AG04450 (cell line): ENCODE measurements at places on chromosomes 2 and 18.

- no peak for DNase-seq
Measured at GRCh38 chr2:68345129-68345875, 19.8 kb upstream of the PLEK start.

DNA sequence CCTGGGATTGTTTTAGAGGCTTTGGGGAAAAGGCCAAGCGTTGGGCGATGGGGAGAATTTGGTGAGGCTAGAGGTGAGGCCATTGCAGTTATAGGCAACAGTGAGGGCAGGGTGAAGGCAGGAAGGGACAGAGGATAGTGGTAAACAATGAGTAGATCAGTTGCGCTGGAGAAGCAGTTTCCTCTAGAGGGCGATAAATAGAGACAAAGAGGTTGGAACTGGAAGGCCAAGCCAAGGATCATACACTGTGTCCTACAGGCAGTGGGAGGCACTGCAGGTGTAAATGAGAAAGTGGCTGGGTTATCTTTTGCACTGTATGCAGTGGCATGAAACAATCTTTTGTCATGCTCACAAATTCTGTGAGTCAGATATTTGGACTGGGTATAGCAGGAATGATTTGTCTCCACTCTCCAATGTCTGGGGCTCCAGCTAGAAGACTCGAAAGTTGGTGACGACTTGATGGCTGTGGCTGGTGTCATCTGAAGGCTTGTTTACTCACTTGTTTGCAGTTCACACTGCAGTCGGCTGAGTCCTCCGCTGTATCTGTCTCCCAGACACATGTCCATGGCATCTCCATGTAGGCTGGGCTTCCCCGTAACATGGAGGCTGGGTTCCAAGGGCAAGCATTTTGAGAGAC lies 82.1 kb downstream of the TNP1 start:
- DNase-seq: no peak

- no peak for DNase-seq
Measured at GRCh38 chr2:216850665-216851322, 9.1 kb downstream of the TNP1 start.

DNA sequence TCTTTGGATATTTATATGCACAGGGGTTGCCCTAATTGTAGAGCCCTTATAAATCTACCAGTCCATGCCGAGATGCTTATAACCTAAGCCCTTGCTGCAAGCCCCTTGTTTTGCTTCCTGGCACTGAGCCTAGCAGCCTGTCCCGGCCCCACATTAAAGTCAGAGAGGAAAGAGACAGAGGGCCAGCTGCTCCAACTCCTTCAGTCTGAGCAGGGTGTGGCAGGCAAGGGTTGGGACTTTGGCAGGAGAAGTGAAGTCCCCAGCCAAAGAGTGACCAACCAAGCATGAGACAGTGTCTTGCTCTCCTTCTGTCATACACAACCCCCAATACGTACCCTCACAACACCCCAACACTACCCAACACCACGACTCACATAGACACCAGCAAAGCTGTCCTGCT lies 54.7 kb upstream of the FZD7 start:
- DNase-seq: no peak

DNA sequence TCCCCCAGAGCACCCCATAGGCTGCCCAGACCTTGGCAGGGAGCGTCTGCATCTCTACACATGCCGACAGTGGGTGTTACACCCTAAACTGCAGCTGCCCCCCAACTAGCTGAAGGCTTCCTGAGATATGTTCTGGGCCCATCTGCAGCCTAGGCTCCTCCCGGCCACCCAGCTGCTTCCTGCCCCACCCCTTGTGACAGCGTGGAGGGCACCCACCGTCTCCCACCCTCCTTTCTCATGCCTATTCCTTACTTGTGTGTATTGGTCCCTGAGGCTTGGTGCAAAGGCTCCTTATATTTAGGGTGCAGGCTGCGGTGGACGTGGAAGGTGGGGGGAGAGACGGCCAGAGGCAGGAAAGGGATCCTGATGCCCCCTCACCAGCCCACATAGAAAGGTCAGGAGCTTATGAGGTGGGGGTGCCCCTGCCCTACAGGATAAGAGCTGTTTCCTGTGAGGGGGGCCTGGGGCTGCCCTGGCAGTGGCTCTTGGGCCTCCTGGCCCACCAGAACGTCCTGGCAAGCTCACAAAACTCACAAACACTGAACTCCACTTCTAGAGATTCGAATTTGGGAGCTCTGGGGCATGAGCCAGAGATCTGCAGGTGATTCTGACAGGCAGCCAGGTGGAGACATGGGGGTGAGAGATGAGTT lies 7.3 kb upstream of the PROM2 start:
- DNase-seq: no peak

GRCh38 chr2:118403658-118404451 lies 315.6 kb downstream of the INSIG2 start:
- no peak for DNase-seq

GRCh38 chr2:169069341-169069740 lies at the start of gene DHRS9:
TSS of gene DHRS9 (plus strand) at chr2:169069563. CDS start at chr2:169081582, 12,019 bp downstream.
- no peak for DNase-seq

DNA sequence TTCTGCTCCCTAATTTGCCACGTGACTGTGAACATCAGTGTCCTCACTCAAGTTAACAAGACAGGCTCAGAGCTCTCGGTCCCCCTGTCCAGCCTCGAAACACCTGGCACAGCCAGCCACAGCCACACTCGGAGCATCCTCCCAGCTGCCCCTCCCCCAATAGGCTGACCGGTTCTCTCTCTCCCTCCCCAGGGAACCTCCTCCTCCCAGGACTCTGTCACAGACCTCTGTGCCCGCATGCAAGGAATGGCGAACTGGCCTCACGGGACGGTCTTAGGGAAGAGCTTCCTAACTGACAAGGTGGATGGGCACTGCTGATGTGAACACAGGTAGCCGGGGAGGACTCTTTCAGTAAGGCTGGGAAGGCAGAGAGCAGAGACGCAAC lies 18.8 kb downstream of the CYP26B1 start:
- DNase-seq: no peak

DNA sequence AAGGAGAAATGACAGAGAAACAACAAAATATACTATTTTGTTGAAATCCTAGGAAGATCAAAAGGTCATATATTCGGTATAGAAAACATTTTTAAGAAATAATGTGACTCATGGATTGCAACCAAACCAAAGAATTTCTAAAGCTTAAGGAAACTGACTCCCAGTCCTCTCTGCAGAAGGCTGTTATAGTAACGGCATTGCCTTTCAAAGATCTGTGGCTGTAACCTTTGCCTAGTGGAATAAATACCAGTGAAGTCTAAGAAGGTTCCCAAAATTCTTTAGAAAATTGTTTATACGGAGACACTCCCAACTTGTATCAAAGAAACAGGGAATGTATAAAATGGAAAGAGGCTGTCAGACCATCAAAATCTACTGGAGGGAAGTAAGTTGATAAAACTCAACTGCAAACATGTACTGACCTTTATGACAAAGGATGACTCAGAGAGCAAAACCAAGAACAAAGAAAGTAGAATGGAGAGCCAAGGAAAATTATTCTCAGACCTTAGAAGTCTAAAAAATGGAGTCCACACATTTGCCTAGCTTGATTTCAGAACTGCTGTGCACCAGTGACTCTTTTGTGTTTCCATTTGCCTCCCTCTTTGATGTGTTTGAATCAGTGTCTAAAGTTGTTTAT lies 48.6 kb upstream of the FSIP2 start:
- no peak for DNase-seq

DNA sequence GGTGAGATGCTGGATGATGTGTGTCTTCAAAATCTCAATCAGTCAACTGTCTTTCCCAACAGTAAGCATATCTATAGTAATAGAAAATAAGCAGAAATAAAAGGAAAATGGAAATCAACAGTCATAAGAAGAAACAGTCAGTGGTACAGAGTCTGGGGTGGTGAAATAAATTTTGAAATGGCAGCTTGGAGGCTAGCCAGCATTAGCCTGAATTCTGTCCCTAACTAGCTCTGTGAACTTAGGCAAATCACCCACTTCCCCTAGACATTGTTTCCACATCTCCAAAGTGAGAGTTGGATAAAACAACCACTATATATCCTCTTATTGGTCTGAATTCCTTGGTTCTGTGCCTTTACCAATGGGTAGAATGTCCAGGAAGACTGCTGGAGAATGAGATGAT lies 189.7 kb upstream of the REV1 start:
- DNase-seq: no peak

DNA sequence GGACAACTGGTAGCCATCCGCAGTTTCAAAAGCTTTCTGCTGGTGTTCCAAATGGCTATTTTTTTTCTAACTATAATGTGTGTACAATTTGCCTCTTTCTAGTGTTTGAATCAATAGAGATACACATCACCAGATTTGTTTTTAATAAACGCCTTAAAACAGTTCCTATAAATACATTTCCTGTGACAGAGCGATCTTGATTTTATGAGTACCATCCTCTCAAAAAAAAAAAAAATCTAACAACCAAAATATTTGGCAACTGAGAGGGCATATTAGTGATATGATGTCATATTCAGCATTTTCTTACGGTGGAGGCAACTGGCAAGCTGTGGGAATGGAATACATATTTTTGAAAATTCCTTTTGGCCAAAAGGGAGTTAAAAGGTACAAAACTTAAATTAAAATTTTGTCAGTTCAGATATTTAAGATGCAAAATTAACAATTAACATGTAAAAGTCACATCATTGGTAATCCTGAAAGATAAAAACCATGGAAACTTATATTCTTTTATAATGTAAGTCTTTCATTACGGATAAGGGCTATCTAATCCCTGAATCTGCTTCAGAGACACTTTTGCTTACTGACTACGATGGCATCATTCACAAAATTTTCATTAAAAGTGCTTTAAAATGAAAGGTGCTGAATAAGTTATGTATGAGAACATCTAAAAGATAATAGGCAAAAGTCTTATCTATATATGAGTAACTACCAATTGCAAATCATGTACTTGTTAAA lies 268.4 kb downstream of the TCF4 start:
- DNase-seq: no peak

- no peak for DNase-seq
Measured at GRCh38 chr18:14978962-14979535, 231.1 kb downstream of the ANKRD30B start.

DNA sequence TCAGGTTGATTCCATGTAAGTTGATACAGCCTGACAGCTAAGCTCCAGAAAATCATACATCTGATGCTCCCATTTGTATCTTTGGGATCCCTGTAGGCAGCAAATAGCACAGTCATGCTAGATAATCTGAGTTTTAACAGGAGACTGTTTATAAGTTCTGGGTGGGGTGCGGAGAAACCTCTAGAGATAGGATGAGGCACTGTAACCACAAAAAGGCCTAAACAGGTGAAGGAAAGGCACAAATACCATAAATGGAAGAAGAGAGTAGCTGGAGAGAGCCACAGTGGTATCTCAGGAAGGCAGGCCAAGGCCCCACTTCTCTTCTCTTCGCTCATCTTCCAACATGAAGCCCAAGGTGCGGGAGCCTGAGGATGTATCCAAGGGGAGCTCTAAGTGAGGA lies 18.1 kb upstream of the B4GALT6 start:
- DNase-seq: no peak

- DNase-seq: no peak
Measured at GRCh38 chr2:65388596-65389390, 43.6 kb downstream of the SPRED2 start.

- DNase-seq: no peak
Measured at GRCh38 chr2:47867205-47867604, 39.1 kb downstream of the FBXO11 start.

GRCh38 chr18:49855711-49856415 lies 42.5 kb upstream of the ACAA2 start:
- no peak for DNase-seq

DNA sequence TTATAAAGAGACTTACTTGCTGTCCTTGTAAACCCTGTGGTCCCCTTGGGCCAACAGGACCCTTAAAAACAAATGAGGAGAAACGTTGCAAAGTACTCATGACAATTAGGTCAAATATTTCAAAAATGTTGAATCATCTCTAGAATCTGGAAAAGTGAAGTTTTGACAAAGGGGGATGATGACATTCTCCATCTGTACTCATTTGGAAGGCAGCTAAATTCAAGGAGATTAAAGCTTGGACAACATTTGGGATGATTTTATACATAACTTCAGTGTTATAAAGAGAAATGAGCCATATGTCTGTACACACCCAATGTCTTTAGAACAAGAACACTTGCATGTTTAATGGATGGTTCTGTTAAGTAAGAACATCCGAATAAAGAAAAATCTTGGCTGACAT lies 92.9 kb downstream of the COL5A2 start:
- DNase-seq: no peak

DNA sequence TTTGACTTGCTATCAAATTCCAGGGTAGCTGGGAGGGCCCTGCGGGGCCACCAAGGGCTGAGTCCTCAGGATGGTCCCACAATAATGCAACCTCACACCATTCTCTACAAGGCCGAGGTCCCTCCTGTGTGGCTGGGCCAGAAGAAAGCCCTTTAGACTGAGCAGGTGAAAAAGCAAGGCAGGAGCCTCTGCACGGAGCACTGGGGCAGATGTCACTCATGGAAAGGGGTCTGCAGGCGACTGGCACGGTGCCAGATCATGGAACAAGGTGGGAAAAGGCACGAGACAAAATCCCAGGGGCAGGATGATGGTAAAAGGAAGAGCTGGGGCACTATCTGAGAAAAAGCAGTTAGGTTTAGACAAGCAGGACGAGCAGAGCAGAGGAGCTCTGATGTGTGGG lies 16.1 kb downstream of the HJURP start:
- no peak for DNase-seq

DNA sequence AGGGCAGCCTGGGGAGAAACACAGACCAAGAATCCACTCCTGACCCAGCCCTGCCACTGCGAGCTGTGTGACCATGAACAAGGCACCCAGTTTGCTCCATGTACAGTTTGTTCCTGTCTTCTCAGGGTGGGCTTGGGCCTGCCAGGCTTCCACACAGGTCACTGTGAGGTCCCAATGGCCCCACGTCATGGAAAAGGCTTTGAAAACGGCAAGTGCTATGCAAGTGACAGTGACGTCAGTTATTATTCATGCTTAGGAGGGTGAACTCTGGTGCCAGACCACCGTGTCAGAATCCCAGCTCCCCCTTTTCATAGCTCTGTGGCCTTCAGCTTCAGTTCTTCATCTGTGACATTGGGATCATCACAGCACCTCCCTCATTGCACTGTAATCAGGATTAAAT lies 87.1 kb downstream of the TNS1 start:
- DNase-seq: no peak

DNA sequence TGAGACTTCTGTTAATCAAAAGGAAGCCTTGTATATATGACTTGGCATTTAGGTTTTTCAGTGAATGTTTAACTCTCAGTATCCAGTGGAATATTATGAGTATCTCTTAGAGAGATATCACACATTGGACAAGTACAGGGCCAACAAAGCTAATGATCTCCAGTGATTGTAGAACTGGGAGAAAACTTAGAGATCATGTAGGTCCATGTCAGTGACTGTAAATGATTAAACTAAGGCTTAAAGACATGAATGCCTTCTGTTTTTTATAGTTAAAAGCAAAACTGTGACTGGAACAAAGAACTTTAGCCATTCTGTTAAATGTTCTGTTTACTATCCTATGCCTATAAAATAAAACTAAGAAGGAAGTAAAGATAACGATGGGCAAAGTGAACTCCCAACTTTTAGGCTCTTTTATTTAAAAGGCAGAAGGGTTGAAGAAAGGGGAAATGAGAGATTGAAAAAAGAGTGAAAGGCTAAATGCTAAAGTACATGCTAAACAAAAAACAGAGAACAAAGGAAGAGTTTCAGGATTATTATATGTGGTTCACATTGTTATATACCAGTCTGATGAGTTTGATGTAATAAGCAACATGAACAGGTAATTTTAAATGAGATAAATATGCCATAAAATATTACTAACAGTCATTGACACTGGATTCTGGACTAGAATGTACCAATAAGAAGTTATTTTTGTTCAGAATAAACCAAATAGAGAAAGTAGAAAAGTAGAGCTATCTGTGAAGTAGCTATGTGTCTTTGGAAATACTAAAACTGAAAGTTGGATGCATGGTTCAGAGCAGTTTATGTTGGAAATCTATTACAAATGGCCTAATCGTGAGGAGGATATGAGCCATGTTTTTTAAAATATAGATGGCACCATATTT lies 37.1 kb upstream of the TNFRSF11A start:
- DNase-seq: no peak
